ENCODE measurements at places on chromosomes 2 and 18.

GRCh38 chr2:123816203-123816602 is 208.9 kb upstream of the CNTNAP5 start:
- no peak for DNase-seq

DNA sequence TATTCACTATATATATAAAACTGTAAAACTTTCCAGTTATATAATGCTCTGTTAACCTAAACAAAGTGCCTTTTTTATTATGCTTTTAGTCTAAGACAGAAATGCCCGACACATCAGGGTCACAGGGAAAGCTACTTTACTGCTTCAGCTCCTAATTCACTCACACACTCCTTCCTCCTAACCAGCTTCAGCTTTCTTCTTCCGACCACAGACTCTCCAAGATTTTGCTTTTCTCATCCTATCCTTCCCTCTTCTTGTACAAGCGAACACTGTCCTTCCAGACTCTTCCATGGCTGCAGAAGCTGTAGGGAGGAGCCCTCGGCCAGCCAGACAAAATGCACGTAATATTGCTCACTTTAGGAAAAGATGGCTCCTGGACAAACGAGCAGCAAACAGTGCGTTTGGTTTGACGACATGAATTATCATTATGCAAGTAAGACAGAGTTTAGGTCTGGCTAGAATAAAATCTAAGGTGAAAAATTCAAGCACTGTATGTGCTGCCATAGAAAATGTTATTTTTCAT is 47.5 kb upstream of the HNRNPA3 start:
- peak; percentile 72 for DNase-seq

GRCh38 chr2:85181134-85181631 is 48.0 kb downstream of the TCF7L1 start:
- DNase-seq = peak; percentile 22

- DNase-seq = no peak
Measured at GRCh38 chr18:43080671-43081070, 34.8 kb downstream of the RIT2 start.

- no peak for DNase-seq
Measured at GRCh38 chr2:52686935-52687334, 1080.7 kb upstream of the CHAC2 start.

DNA sequence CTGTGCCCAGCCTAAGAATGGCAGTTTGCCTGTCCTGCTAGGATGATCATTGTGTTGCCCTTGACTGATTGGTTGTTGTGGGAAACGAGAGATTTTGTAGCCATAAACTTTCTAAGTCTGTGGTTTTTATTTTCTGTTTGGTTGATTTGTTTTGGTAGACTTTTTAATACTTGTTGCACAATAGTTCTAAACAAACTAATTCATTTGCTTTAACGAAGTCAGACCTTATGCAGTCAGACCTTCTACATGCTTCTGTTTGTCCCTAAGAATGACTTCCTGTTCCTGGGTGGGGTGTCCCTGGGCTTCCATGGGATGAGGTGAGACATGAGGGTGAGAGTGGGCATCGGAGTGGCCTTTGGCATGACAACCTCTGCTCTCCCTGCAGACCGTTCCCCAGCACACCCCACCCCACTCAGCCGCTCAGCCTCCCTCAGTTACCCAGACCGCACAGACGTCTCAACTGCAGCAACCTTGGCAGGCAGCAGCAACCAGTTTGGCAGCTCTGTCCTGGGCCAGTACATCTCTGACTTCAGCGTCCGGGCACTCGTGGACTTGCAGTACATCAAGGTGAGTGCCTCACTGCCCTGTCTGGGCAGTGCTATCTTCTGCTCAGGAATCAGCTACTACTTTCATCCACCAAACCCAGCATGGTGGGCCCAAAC is 7.8 kb upstream of the CNNM3 start:
- no peak for DNase-seq

DNA sequence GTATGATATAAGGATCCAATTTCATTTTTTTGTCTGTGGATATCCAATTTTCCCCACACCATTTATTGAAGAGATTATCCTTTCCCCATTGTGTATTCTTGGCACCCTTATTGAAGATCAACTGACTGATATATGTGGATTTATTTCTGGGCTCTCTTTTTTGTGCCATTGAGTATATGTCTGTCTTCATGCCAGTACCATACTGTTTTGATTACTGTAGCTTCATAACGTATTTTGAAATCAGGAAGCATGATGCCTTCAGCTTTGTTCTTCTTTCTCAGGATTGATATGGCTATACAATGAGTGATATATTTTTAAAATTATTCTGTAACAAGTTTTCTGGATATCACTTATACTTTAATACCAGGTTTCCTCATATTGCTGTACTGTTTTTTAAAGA is 58.1 kb upstream of the DLX2 start:
- no peak for DNase-seq

DNA sequence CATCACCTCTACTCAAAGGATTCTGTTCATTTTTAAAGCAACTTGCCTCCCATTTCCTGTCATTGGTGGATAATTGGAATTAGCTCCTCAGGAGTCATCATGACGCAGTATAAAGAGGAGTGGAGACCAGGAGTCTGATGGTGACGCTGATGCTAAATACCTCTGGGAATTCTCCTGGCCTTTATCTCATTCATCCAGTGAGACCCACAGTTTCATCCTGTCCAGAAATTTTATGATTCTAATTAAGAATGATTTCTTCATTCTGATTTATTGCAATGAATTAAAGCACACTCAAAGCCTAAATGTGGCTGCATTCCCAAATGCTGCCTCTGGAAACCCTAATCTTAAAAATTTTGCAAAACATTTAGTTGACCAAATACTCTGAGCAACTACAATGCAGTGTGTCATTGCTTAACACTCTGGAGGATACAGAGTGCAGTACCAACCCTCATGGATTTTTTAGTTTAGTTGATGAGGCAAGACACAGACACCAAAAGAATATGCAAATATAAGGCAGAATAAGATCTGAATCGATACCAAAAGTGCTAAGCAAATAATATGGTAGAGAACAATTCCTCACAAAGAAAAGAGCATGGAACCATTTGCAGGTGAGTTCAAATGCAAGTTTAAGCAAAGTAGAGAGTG is 236.2 kb downstream of the ETAA1 start:
- DNase-seq = peak; percentile 66

GRCh38 chr2:179701524-179702110 is 159.8 kb downstream of the ZNF385B start:
- DNase-seq = no peak

DNA sequence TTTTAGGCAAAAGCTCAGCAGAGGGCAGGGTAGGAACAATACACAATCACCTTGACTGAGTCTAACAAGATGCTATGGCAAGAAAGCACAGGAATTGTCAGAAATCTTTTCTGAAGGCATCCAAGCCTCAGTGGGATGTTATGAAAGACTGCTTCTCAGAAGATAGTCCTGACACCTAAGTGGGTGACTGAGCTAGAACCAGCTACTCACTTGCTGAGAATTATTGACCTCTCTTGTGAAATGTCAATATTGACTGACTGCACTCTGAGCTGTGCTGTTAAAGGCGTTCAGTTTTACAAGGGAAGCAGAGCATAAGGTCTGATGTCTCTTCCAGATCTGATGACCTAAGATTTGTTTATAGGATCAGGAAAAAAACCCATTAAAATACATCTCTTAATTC is 46.1 kb downstream of the TACR1 start:
- no peak for DNase-seq

DNA sequence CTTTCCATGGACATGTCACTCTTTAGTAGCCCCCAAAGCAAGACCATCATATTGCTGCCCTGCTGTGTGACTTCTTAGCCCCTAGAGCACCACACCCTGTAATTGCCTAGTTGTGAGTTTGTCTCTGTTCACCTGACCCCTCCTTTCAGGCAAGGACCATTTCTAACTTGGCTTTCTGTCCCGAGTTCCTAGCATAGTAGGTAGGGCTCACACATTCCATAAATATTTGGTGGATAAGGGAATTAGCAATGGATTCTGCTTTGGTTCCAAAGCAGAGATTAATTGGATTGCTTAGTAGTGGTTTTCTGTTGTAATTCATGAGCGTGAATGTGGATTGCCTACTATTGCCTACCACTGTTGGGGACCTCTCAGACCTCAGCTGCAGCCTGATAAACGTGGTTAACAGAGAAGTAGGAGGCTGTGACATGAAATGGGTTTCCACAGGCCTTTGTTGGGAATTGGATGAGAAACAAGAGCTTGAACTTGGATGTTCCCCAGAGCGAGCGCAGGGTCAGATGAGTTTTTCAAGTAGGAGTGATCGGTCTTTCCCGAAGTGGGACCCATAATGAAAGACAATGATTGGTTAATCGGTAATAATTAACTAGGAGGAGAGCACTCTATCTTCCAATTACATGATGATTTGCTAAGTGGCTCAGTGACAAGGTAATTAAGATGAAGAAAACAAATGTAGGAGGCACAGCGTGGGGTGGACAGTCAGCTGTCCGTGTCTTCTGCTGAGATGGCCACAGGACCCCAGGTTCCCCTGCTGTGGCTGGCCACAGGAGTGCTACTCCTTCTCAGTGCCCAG is 13.4 kb upstream of the UGT1A1 start:
- DNase-seq = peak; percentile 60

DNA sequence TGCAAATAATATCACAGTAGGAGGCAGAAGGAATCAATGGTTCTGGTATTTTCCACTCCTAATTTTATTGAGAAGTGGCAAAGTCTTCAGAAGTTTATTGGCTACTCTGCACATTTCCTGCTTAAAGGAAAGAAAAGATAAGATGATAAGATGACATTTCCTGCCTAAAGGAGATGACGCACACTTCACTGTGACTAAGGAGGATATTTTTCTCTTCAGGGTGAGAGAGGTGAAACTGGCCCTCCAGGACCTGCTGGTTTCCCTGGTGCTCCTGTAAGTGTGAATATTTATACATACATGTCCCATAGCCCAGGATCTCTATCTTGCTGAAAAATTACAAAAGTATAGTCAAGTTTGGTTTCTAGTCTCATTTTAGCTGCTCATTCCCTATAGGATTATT is 27.9 kb downstream of the COL3A1 start:
- peak; percentile 87 for DNase-seq

GRCh38 chr2:41965173-41965908 is 82.5 kb upstream of the PKDCC start:
- DNase-seq = no peak

- no peak for DNase-seq
Measured at GRCh38 chr2:49928551-49928950, 774.2 kb upstream of the FSHR start.

DNA sequence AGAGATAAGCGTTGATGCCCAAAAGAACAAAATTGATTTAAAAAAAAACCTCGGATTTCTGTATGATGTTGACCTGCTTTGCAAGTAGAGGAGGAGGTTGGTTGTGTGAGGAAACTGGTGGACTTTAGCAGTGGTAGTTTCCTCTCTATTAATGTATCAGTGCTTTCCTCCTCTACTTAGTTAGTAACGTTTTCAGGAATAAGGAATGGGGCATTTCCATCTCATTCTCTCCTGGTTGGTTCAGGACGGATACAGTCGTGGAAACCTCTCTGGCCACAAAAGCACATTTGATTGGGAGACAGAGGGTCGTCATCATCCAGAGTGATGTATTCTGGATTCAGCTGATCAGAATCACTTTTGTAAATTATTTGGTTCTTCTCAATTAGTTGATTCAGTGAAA is 1.5 kb downstream of the FHOD3 start:
- DNase-seq = no peak

- DNase-seq = no peak
Measured at GRCh38 chr2:42421157-42421485, 60.1 kb upstream of the COX7A2L start.

- no peak for DNase-seq
Measured at GRCh38 chr18:73952296-73952946, 195.2 kb downstream of the FBXO15 start.

GRCh38 chr2:8563814-8564474 is 117.9 kb upstream of the ID2 start:
- DNase-seq = no peak

DNA sequence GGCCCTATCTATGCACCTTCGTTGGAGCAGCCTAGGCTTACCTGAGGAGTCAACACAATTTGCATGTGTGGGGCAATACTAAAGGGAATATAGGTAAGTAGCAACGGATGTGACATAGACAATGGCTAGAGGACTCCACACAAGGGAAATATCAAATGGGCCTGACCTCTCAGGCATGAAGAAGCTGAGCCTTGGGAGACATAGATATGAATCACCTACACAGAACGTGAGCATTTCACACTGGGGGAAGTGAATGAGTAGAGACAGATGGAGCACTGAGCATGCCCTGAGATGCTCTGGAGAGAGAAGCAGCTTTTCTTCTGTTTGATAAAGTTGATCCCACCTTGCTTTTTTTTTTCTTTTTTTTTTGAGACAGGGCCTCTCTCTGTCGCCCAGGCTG is 97.9 kb downstream of the ATL2 start:
- DNase-seq = no peak

DNA sequence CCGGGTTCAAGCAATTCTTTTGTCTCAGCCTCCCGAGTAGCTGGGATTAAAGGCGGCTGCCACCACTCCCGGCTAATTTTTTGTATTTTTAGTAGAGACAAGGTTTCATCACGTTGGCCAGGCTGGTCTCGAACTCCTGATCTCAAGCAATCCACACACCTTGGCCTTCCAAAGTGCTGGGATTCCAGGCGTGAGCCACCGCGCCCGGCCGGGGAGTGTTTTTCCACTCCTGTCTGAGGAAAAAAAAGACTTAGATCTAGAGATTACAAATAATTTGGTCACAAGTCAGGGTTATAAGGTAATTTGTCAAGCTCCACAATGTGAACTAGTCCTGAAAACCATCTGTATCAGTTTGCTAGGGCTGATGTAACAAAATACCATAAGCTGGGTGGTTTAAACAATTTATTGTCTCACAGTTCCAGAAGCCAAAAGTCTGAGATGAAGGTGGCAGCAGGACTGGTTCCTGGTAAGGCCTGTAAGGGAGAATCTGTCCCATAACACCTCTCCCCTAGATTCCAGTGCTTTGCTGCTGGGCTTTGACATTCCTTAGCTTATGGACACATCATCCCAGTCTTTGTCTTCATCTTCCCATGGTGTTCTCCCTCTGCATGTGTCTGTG is 40.7 kb upstream of the SP3 start:
- no peak for DNase-seq

DNA sequence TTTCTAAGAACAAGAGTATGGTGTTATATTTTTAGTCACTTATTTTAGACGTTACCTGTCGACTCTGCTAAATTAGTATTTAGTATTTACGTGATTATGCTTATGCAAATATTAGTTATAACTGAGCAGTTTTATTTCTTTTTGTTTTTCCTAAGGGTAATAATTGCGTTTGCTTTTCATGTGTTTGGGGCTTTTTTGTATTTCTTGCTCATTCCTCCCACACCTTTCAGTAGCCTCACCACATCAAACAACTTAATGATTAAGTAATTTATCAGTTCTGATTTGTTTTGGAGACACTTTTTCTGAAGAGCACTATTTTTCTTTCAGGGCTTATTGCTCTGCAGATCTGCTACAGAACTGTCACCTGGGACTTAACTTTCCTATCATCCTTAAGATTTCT is 7.5 kb downstream of the SLC4A1AP start:
- no peak for DNase-seq

- no peak for DNase-seq
Measured at GRCh38 chr2:157267476-157267875, 10.0 kb downstream of the GALNT5 start.

GRCh38 chr18:79481046-79481790 is 85.5 kb downstream of the NFATC1 start:
- no peak for DNase-seq

- DNase-seq = peak; percentile 29
Measured at GRCh38 chr2:157785866-157786662, 90.1 kb downstream of the ACVR1 start.

- no peak for DNase-seq
Measured at GRCh38 chr18:76392349-76392748, 102.7 kb downstream of the ZNF516 start.

GRCh38 chr18:75269696-75270095 is 59.1 kb downstream of the TSHZ1 start:
- no peak for DNase-seq

- DNase-seq = no peak
Measured at GRCh38 chr2:6966446-6966940, 49.3 kb downstream of the RNF144A start.

All from fibroblast of the aortic adventitia (primary cell).